ENCODE measurements at places on chromosomes 1 and 21. TPM values are rescaled to one million over a fixed set of nuclear protein-coding genes. Genes with fewer than 3 reads are reported as not detected.

- DNase-seq, result no peak
Observed at GRCh38 chr1:240619906-240620621, 8.1 kb upstream of the GREM2 start.

GRCh38 chr1:86706018-86706635 lies 1.8 kb downstream of the SH3GLB1 start:
- no peak for DNase-seq

DNA sequence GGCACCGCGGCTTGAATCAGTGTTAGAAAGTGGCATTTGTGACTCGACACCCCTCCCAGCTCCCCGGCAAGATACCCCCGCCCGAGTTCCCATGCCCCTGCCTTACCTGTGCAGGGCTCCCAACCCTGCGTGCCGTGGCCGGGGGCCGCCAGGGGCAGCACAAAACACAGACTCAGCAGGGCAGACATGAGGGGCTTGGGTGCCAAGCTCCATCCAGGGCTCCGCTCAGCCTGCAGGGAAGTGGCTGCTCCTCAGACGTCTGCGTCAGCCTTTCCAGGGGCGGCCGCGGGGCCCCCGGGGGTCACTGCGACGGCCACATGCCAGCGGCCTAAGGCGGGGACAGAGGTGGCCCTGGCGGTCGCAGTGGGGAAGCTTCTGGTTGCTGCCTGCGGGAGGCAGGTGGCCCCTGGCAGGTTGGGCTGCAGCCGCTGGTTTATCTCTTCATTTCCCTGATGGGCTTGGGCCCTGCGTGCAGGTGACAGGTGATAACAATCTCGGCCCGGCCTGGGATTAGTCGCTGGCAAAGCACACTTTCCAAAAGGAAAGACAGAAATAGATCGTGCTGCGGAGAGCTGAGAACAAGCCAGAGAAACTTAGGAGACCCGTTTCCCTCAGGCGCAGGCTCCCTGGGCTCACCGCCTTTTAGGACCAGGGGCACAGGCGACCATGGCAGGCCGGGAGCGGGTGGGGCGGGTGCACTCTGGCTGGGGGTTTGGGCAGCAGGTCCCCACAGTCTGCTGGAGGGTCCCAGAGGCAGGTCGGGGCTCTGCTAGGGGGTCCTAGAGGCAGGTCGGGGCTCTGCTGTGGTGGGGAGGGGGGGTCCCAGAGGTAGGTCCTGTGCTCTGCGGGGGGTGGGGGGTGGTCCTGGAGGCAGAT lies at the start of gene TSPEAR:
Gene TSPEAR, minus strand, starts transcription at position 246 of the 876 bp plus-strand sequence. Its CDS starts 58 bp downstream, at position 188.
- no peak for DNase-seq

GRCh38 chr21:46634966-46635323 lies 529 bp upstream of the PRMT2 start:
- DNase-seq, result peak; percentile 69

Gene SGIP1
- polyA plus RNA-seq, result 3.7 TPM

Gene SYCP1
- not detected for polyA plus RNA-seq

Measured in heart left ventricle (tissue), 16 donors.